ENCODE measurements at places on chromosomes 5 and 9. TPM values are rescaled to one million over a fixed set of nuclear protein-coding genes. Genes with fewer than 3 reads are reported as not detected.

GRCh38 chr9:105911104-105911911, 217.0 kb downstream of the TMEM38B start:
- no peak for DNase-seq

GRCh38 chr5:54553659-54554207, 36.2 kb downstream of the SNX18 start:
- no peak for DNase-seq

DNA sequence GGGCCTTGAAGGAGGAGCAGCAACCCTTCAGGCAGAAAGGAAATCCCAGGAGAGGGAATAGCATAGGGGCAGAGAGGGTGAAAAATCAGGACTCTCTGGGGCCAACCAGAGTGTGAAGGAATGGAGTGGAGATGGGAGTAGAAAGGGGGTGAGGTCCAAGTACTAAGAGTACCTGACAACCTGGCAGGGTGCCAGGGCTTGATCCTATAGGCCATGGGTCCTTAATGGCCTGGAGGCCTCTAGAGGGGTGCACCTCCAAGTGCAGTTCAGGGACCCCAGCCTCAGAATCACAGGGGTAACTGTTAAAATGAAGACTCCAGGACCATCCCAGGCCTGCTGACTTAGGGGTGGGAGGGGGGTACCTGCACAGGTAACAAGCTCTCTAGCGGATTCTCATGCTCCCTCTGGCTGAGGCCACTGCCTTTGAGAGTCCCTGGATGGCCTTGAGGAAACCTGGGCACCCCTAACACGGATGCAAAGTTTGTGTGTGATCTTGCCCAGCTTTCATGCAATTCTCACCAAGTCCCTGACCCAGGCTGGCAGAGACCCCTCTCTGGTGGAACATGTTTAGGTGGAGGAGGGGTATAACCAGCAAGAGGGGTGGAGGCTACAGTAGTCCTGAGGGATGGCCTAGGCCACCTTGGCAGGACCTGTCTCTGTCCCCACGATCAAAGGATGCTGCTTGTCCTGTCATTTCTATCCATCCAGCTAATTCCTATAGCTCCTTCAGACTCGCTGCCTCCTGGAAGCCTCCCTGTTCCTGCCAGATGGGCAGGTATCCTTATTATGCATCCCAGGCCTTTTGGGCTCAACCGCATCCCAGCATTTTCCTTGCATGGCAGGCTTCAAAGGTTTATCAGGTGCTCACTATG, 17.6 kb upstream of the CSF1R start:
- peak; percentile 56 for DNase-seq

GRCh38 chr9:9212963-9213362, 1399.8 kb downstream of the PTPRD start:
- DNase-seq = no peak

DNA sequence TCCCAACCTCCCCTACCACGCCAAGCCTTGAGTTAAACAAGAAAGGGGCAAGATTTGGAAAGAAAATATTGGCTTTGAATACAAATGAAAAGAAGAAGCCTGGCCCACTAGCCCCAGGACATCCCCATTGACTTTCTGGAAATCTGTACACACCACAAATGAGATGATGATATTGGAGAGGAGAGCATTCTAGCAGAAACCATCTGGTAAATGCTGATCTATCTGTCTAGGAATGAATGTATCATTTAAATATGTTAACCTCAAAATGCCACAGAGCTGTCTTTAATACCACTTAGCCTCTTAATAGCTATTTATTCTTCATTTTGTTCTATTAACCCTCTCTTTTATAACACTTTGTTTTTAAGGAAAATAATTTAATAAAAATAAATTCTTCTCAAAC, 270.2 kb upstream of the PDE4D start:
- no peak for DNase-seq

DNA sequence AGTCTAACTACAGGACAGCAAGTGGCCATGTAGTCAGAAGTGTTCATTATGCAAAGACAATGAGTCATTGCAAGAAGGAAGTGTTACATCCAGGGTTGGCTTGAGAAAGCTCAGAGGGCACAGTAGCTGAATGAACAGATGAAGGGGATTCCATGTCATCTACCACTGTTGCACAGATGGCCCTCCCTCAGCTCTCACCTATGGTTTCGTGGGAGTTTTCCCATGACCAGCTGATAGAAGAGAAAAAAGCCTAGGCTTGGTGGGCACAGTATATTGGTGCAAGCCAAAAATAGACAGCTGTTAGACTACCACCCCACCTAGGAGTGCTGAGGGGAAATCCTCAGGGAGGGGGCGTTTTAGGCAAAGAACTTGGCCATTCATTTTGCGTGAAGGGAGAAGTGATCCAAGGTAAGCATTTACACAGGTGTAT, 217.0 kb downstream of the DMRT2 start:
- no peak for DNase-seq

DNA sequence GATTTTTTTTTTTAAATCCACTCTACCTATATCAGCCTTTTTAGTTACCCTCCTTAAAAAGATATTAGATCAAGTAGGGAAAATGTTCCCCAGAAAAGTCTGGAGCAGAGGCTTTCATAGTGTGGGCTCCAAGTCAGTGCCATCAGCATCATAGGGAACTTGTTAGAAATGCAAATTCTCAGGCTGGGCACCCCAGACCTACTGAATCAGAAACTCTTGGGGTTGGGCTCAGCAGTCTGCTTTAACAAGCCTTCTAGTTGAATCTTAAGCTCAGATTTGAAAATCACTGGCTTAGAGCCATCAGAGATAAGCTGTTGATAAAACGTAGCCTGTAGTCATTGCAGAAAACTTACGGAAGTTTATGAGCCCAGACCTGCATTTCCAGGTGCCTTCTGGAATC, 140.1 kb downstream of the TMEM38B start:
- no peak for DNase-seq

DNA sequence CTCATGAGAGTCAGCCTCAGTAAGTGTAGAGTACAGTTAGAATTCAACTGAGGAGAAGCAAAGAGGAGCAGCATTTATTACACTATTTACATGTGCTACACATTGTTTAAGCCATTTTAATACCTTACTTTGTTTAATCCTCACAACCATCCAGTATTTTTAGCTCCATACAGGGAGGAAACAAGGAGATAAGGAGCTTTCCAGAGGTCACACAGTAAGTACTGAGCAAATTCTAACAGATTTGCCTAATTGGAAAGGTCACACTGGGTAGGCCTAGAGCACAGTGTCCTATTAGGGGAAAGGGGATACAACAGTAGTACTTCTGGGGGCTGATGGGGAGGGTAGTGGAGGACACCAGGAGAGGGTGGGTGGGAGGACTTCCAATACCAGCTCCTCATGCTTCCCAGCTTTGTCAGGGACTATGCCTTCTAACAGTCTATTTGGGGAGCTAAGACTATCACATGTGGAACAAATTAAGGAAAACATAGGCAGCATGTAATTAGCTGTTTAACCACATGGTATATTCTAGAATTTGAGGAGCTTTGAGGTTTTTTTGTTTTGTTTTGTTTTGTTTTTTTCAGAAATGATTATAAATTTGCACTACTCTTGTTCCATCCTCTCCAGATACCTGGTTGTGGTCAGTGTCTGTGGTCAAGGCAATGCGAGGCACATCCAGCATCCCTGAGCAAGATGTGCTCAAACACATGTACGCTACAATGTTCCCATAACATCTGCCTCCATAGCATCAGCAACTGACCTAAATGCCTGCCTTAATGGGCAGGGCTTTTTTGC, 96.0 kb upstream of the SLC12A2 start:
- no peak for DNase-seq

- peak; percentile 63 for DNase-seq
These were observed 227.3 kb upstream of the DAPK1 start for GRCh38 chr9:87270221-87270847.

GRCh38 chr9:136543830-136544547, 1.9 kb downstream of the NOTCH1 start:
- DNase-seq = peak; percentile 73

GRCh38 chr5:78758169-78758839, 109.7 kb upstream of the LHFPL2 start:
- DNase-seq = no peak

DNA sequence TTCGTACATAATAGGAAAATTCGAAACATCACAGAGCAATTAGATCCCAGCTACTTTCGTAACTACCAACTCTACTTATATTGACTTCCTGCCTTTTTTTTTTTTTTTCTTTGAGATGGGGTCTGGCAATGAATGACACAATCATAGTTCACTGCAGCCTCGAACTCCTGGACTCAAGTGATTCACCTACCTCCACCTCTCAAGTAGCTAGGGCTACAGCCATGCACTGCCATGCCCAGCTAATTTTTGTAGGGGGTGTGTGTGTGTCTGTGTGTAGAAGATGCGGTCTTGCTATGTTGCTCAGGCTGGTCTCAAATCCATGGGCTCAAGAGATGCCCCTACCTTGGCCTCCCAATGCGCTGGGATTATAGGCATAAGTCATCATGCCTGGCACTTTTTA, 5.8 kb upstream of the PAIP2 start:
- DNase-seq = no peak

DNA sequence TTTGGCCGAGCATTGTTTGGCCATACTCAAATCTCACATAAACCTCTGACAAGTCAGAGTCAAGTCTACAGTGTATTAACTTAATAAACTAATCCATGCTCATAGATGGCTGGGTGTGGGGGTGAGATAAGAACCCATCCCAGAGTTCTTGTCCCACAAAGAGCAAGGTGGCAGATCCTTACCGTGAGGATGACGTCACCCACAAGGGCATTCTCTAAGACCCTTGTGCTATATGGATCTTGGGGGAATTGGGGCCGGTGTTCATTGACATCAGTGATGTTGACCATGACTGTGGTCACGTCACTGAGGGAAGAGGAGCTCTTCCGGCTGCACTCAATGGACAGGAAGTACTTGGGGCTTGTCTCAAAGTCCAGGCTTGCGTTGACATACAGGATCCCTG, 62.1 kb downstream of the FAT2 start:
- DNase-seq = no peak

- DNase-seq = no peak
These were observed 165.3 kb downstream of the PAX5 start for GRCh38 chr9:36868586-36869282.

Gene AGGF1
- 15.7 TPM for total RNA-seq

Gene IFNA13
- total RNA-seq = not detected

Gene C7
- 687 TPM for total RNA-seq

Gene PIP5K1B
- 44.8 TPM for total RNA-seq

Gene SNX30
- total RNA-seq = 5.0 TPM

Gene C1QTNF3
- 2.0 TPM for total RNA-seq

Gene RGP1
- total RNA-seq = 25.7 TPM

All from right atrium auricular region (tissue), 2 donors.